ENCODE measurements at places on chromosomes 7 and 10. TPM values are rescaled to one million over a fixed set of nuclear protein-coding genes. Genes with fewer than 3 reads are reported as not detected.

The SFTPA1 gene
- total RNA-seq: not detected

The SPDYE8 gene
- total RNA-seq: not detected

The GJD4 gene
- not detected for total RNA-seq

The ECHDC3 gene
- total RNA-seq: 0.44 TPM

The ACTL6B gene
- not detected for total RNA-seq

The ADCYAP1R1 gene
- 0.23 TPM for total RNA-seq

The OR2A42 gene
- total RNA-seq: not detected

The GIMAP5 gene
- total RNA-seq: 11.0 TPM

Data from esophagus squamous epithelium (tissue), 5 donors.